Activated naive CD4-positive, alpha-beta T cell treated with anti-CD3 and anti-CD28 coated beads, Interleukin-2, amount 50 U/mL, for 72 hours (primary cell): ENCODE measurements at places on chromosomes 11 and 22.

DNA sequence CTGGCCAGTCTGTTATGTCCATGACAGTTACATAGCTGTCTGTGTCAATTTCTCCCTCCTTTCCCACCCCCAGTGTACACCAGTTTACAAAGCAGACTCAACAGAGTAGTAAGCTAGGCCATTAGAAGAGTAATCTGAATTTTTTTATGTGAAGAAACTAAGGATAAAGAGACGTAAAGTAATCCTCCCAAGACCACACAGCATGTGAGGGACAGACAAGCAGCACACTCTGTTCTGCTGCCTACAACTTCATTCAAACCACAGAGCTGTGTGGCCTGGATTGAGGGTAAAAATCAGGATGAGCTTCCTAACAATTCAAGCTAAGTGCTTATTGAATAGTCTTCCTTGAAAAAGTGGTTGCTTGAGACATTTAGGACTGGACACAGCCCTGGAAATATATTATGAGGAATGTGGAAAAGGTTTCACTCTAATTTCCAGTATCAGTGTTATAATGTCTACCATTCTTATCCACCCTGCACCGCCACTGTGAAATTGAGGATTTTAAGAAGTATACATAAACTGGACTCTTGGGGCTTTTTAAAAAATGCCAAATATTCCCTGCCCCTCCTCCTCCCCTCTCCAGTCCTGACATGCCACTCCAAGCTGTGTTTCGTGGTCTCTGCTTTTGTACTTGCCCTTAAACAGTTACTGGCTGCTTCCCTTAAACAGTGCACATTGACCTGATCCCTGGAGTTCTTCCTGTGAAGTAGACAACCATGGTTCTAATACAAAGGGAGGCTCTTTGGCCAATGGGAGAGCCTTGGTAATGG, 40.9 kb downstream of the EXT2 start:
- DNase-seq: no peak

- no peak for DNase-seq
Observed at GRCh38 chr11:72793076-72793424, 797 bp downstream of the STARD10 start.

- DNase-seq: no peak
Observed at GRCh38 chr22:32333141-32333768, 24.4 kb upstream of the RFPL3 start.

DNA sequence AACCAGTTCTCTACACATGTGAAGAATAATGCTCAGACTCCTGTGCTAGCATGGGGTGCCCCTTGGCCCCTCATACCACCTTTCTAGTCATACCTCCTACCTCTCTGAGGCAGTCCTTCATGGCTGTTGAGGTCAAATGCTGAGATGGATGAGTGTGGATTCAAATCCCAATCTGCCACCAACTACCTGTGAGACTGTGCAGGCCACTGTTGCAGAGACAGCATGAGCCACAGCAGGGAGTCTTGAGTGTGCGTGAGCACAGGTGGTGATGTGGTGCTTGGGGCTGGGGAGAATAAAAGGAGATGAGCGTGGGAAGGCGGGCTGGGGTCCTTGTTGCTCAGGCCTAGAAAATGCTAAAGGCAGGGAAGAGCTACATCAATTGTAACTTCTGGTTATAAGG, 218.0 kb upstream of the E2F8 start:
- no peak for DNase-seq

- no peak for DNase-seq
Observed at GRCh38 chr22:45602004-45602733, 69.5 kb upstream of the ATXN10 start.

GRCh38 chr22:39661842-39662685, 91.5 kb downstream of the CACNA1I start:
- DNase-seq: peak; percentile 79

DNA sequence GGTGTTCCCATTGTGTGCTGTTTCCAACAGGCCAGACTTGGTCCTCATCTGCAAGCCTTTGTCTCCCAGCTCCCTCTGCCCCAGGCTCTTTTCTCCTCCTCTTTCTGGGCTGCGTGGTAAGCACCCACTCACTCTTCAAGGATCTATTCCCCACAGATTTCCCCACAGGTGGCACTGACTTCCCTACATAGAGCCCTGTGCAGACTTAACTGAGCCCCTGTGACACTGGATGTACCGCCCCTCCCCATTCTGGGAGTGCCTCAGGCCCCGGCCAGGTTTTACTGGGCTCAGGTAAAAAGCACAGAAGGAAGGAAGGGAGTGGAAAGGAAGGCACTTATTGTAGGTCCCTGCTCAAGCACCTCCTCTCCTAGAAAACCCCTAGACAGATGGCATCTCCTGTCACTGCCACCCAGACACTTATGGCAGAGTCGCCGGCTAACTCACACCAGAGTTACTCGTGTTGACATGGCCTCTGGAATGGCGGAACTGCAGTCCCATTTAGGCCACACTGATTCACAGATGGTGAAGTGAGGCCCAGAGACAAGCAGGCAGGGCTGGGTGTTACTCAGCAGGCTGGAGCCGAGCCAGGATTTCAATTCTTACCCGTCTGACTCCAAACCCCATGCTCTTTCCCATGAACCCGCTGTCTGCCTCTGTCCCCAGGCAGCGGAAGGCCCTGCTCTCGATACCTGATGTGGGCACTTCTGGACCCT, 47.2 kb downstream of the LRRC32 start:
- no peak for DNase-seq

- no peak for DNase-seq
Observed at GRCh38 chr22:46524203-46524740, 13.1 kb downstream of the CELSR1 start.

GRCh38 chr11:82229341-82229740, 504.3 kb downstream of the FAM181B start:
- no peak for DNase-seq

- DNase-seq: no peak
Observed at GRCh38 chr11:61919705-61920631, 2.6 kb upstream of the RAB3IL1 start.

DNA sequence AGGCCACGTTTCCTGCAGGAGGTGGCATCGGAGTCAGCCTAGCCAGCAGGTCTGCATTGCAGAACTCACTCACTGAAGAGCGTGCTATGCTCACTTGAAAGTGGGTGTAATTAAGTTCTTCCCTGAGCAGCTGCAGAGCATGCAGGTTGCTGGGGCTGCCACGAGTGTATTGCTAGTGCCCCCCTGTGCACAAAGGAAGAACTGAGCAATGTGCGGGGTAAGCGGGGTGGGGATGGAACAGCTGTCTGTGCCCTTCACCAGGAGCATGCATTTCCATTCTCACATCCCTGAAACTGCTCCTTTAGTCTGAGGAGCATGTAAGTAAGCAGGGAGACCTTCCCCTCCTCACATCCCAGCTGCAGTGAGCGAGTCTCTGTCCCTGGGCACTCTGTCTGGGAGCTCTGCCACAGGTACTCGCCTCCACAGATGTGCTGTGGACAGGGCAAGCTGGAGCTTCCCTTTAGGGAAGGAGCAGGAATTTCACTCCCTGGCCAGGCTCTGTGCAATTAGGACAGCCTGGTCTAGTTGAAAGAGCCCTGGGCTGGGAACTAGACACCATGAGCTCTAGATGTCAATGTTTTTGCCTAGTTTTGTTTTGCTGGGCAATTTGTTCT, 1031.8 kb downstream of the NTM start:
- DNase-seq: no peak

GRCh38 chr22:47564651-47565434, 802.4 kb downstream of the TBC1D22A start:
- DNase-seq: no peak

DNA sequence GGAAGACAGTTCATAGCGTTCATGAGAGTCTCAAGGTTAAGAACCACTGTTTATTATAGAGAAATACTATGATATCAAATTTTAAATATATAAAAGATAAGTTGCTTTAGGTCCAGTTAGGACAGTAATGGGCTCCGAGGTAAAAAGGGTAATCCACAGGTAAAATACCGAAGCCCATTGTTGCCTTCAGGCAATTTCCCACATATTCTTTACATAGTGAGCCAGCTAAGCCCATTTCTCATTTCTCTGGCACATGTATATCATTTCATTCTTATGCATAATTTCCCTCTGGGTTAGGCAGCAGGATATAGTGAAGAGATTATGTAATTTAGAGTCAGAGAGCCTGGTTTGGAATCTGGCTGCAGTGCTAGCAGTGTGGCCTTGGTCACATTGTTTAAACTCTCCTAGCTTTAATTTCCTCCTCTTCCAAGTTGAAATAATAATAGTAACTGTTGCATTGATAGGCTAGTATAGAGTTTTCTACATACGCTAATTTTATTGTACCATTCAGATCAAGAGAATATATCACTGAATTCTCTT, 7.6 kb upstream of the POU2AF1 start:
- DNase-seq: no peak

- DNase-seq: no peak
Observed at GRCh38 chr11:23755076-23755475, 741.8 kb upstream of the LUZP2 start.

- no peak for DNase-seq
Observed at GRCh38 chr11:84396521-84396920, 1110.4 kb upstream of the CCDC90B start.

- no peak for DNase-seq
Observed at GRCh38 chr22:45238076-45238956, 2.4 kb downstream of the KIAA0930 start.

DNA sequence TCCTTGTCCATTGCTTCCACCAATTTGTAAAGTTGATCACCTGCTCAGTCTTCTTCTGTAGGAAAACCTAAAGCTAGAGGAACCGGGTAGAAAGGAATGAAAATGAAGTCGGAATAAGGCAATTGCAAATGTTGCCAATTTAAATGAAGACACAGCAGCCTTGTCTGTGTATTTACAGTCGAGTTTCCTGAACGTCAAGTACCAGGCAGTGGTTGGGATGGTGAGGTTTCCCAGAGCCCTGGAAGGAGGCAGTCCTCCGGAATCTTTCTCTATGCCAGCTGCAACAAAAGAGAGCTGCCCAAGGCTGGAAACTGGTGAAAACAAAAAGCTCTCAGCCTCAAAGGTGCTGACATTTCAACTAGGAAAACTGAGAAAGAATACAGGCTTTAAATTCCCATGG, 17.7 kb downstream of the MAJIN start:
- DNase-seq: no peak

- no peak for DNase-seq
Observed at GRCh38 chr11:110374921-110375320, 54.8 kb upstream of the FDX1 start.

- no peak for DNase-seq
Observed at GRCh38 chr11:92268546-92268945, 43.9 kb downstream of the FAT3 start.

- no peak for DNase-seq
Observed at GRCh38 chr11:36347384-36347906, 51.4 kb downstream of the PRR5L start.

DNA sequence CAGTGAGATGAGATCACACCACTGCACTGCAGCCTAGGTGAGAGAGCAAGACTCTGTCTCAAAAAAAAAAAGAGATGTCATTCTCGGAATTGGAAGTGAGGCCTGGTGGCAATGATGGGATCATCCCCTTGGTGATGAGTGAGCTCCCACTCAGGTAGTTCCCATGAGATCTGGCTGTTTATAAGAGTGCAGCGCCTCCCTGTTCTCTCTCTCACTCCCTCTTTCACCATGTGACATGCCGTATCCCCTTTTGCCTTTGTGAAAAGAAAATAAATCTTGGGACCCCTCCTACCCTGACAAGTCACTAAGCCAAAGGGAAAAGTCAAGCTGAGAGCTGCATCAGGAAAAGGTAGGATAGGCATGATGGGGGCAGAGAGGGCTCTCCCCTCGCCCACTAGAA, 28.8 kb downstream of the ZNF70 start:
- DNase-seq: no peak

- no peak for DNase-seq
Observed at GRCh38 chr11:74777038-74777437, 28.4 kb downstream of the RNF169 start.

DNA sequence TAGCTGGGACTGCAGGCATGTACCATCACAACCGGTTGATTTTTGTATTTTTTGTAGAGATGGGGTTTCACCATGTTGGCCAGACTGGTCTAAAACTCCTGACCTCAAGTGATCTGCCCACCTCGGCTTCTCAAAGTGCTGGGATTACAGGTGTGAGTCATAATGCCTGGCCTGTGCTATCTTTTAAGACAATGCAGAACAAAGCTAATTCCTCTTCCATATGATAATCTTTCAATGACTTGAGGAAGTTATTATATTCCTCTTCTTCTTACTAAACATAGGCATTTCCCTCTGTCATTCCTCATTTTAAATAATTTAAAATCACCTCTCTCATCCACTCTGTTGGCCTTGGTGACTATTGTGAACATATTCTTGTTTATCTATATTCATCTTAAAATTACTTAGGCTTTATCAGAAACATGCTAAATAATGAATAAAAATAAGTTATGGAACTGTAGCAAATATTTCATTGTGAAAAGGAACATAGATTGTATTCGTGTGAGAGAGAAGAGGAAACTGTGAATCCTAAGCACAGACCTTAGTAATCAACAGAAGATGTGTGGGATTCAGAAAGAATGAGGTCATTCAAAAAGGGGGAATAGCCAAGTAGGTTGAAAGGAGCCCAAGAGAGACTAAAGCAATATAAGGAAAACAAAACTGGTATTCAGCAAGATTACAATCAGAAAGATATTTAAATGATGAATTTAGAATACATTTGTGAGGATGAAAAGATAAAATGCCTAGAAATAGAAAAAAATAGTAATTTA, 269.4 kb downstream of the TTC28 start:
- DNase-seq: no peak

DNA sequence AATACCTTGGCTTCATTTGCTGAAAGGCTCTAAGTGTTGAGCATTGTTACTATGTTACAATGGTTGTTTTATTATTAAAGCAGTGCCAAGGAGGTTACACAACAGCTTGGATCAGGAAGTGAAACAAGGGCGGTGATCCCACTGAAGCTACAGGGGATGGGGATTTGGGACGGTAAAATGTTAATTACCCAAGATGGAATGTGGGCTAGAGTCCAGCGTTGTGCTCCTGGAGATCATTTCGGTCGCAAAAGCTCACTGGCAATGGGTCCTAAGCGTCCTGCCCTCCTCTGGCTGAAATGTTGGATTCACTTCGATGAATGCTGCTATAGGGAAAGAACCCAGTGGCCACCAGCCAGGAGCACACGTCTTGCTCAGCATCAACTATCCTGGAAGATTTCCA, 48.3 kb downstream of the FAM83F start:
- DNase-seq: peak; percentile 48

GRCh38 chr11:49208006-49208721, at the start of gene FOLH1:
FOLH1 (minus strand) TSS chr11:49208602; CDS start chr11:49208409, 193 bp downstream.
- DNase-seq: no peak

DNA sequence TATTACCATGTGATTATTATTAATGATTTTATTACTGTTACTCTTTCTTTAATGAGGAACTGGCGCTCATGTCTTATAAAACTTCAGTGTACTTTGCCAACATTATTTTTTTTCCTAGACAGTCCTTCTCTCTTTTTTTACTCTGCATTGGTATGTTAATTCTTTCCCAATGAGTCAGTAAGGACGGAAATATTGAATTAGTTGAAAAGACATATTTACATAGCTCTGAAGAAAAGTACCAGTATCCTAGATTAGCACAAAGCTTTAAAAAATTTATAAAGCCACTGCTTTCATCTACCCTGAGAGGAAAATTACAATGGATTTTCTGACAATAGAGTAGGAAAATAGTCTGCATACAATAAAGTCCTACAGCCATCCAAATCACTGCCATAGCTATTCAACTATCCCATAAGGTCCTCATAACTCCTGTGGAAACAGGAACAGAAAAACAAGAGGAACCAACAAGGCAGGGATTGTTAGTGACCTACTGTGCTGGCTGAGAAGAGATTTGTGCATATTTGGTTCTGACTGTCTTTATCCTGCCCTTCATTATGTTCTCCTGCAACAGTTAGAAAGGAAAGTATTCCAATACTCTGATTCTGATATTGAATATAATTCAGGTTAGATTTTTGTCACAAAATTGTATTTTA, 314.4 kb downstream of the AASDHPPT start:
- DNase-seq: no peak
